ENCODE measurements at places on chromosomes 4 and X. TPM values are rescaled to one million over a fixed set of nuclear protein-coding genes. Genes with fewer than 3 reads are reported as not detected.

- DNase-seq, result peak; percentile 27
These were observed 310.5 kb downstream of the RAPGEF2 start for GRCh38 chr4:159413306-159413943.

- no peak for DNase-seq
These were observed 110.6 kb upstream of the FSTL5 start for GRCh38 chr4:162274354-162274753.

DNA sequence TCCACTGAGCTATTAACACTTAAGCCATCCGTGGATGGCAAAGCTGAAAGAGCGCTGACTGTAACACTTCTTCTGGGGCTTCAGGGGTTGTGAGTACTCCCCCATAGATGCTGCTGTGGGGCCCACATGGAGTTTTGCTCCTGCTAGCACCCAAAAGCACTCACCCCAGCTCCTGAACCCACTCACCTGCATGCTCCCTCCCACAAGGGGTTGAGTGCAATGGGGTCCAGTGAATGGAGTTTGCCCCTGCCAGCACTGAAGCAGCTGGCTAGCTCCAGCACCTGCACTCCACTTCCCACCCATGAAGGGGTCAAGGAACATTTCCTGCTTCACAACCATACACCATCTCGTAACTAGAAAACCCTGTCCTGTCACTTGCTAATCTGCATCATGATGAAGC is 78.9 kb downstream of the IL21 start:
- DNase-seq, result no peak

Gene RASL11B
- not detected for total RNA-seq

- DNase-seq, result no peak
These were observed 49.5 kb upstream of the LNX1 start for GRCh38 chr4:53640576-53641453.

Gene PSAPL1
- total RNA-seq, result not detected

- no peak for DNase-seq
These were observed 40.3 kb upstream of the GLRA3 start for GRCh38 chr4:174869339-174869738.

DNA sequence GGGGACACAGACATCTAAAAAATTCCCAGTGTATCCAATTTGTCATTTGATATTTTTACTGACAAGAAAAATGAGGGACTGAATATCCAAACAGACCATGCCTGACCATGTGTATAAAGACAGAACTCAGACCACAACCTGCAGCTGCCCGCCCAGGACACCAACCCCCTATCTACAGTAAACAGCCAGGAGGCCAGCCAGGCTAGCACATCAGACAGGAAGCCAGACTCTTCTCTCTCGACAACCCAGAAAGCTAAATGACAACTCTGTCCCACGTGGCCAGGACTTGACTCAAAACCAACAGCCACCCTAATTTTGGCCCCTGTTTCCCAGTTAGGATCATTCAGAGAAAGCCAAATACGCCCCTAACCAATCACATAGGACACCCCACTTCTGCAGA is 15.1 kb downstream of the AFAP1 start:
- no peak for DNase-seq

Gene STATH
- not detected for total RNA-seq

DNA sequence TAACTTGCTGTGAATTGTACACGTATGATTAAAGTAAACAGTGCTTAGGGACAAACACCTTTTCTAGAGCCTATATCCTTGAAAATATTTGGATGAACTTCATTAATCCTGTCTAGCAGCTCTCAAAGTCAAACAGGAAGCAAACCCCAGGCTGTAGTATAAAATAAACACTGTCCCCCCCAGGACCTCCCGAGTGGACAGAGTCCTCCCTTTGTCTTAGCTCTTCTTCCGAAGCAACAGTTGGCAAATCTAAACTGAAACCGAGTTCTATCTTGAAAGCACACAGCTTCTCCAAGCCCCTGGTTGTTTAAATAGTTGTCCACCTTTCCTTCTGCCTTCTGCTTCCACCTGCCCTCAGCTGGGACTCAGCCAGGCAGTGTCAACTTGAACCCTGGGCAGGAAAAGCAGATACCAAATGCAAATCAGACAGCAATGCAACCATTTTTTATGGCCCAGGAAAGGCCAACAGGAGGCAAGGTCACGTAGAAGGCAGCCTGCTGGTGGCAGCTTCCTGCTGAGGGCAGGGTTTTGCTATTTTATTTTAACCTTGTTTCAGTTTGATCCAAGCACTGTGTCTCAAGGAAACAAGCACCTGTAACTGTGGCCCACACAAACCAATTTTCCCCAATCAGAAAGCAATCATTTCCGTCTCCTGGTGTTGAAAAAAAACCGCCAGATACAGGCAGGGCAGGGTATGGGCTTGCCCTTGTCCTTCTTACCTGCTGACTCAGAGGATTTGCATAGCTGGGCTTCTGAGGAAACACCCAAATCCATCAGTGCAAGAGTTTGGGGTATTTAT is 110.3 kb upstream of the KIT start:
- DNase-seq, result no peak

DNA sequence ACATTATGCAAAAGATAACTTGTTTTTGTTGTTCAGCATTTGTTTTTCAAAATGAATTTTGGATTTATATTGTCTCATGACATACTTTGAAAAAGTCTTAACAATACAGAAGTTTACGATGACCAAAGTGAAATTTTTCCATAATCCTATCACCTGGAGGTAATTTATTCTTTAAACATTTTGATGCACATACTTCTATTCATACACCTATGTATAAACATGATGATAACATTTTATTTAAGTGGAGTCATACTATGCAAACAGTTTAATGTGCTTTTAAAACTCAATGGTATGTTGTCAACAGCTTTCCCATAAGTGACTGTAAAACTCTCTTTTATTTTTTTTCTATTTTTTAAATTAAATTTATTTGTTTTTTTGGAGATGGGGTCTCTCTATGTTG is 65.0 kb downstream of the STAG2 start:
- no peak for DNase-seq

Gene CACNA1F
- total RNA-seq, result 0.05 TPM

Gene HOPX
- 2.6 TPM for total RNA-seq

DNA sequence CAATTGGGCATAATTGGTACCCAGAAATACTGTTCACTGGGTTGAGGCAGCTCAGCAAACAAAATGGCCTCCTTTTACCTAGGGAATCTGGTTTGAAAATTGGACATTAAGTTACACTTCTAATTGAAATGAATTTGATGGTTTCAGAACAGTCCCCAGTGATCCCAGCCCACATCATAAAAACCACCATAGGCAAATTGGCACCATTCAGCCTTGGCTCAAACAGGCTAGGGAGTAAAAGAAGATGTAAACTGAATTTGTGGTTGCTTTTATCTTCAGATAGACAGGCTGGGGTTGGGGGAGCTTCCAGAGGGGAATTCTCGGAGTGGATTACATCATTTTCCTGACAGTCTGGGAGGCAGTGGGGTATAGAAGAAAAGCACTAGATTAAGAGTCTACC is 576.5 kb downstream of the MID1IP1 start:
- no peak for DNase-seq

Gene GAB1
- total RNA-seq, result 25.8 TPM

Gene CLDN24
- total RNA-seq, result not detected

DNA sequence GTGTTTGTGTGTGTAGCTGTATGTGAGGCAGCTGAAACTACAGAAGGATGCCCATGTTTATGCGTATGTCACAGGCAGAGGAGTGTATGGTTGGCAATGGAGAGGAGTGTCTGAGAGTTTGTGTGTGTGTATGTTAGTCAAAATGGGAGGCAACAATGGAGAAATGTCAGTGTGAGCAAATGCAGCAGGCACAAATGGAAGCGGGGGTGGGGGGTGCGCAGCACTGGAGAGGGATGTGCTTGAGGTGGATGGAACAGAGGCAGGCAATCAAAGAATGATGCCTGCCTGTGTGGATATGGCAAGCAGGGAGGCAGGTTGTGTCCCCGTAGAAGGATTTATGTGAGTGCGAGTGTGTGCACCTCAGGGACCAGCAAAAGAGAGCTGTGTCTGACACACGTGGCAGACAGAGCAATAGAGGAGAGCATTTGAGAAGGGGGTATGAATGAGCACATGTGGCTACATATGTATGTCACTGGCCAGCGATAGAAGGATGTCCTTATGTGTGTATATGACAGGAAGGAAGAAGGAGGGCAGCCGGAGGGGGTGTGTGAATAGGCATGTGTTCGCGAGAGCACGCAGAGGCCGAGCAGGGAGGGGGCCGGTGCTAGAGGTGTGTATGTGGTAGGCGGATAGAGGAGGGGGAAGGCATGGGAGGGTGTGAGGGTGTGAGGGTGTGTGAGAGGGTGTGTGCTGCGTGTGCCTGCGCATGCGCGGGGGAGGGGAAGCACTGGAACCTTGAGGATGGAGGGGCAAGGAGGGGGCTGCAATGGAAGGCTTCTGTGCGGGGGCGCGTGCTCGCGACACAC is 1.1 kb downstream of the PJA1 start:
- peak; percentile 25 for DNase-seq

DNA sequence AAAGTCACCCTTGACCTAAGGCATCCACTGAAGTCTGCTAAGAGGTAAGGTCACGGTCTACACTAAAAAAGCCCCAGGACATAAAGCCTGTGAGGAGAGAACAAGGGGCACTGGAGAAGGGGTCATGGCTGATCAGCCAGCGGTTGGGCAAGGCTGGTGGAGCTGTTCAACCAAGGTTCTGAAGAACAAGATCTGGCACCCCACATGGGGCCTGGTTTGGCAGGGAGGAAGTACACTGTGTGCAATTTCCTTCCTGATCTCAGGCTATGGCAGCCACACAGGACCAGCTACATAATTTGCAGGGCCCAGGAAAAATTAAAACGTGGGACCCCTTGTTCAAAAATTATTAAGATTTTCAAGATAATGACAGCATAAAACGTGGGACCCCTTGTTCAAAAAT is 14.1 kb upstream of the BRS3 start:
- no peak for DNase-seq

DNA sequence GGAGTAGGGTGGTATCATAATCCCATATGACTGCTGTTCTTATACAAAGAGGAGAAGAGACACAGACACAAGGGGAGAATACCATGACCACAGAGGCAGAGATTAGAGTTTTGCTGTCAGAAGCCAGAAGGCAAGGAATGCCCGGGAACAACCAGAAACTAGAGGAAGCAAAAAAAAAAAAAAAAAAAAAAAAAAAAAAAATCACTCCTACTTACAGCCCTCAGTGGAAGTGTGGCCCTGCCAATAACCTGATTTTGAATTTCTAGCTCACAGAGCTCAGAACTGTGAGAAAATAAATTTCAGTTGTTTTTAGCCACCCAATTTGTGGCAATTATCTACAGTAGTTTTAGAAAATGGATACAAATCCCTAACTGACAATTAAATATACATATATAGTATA is 30.4 kb upstream of the UBE2NL start:
- no peak for DNase-seq

Gene ODAPH
- not detected for total RNA-seq

GRCh38 chr4:137685357-137685756 is 153.1 kb upstream of the PCDH18 start:
- DNase-seq, result no peak

DNA sequence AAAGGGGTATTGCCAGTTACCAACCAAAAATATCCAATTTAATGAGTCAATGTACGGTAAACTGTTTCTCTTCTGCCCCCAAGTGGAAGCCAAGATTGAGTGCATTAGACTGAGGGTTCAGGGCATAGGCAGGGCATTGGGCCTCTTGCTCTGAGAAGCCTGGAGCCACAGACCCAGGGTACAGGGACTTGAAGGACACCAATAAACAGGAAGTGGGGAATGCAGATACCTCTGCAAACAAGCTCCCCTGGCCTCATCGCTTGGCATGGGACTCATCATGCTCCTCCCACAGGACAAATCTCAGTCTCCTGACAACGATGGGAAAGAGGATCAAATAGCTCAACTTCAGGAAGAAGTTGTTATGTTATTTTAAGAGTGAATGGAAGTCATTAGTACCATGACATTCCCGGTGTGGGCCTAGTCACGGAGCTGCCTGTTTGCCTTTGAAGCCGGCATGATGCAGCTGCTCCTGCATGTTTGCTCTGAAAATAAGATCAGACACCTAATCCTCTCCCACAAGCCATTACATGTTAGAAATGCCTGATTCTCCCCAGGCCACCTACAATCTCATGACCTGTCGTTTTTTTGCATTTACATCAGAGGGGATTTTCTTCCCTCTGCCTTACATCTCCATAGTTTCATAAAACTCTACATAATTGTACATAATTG is 224.2 kb downstream of the RCHY1 start:
- DNase-seq, result peak; percentile 64

Gene CXorf51B
- not detected for total RNA-seq

Gene SLC6A14
- total RNA-seq, result not detected

Gene PRKG2
- total RNA-seq, result not detected

Gene YIPF7
- not detected for total RNA-seq

Gene IQCM
- not detected for total RNA-seq

Gene FOXP3
- total RNA-seq, result 0.17 TPM

DNA sequence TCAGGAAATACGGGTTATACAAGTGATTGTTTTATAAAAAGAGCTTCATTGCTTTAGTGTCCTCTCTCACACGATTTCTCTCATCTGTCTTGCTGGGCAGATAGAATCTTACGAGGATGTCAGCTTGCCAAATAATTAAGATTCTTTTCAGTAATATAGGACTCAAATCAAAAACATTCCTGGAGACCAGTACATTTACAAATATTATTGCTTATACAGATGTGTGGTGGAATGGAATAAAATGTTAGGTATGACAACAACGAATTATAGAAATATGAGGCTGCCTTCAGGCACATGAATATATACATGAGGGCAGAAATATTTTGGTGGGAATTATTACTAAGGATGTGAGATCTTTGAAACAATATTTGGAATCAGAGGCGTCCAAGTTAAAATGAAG is 88.9 kb downstream of the GC start:
- DNase-seq, result no peak

Gene RRH
- total RNA-seq, result not detected

DNA sequence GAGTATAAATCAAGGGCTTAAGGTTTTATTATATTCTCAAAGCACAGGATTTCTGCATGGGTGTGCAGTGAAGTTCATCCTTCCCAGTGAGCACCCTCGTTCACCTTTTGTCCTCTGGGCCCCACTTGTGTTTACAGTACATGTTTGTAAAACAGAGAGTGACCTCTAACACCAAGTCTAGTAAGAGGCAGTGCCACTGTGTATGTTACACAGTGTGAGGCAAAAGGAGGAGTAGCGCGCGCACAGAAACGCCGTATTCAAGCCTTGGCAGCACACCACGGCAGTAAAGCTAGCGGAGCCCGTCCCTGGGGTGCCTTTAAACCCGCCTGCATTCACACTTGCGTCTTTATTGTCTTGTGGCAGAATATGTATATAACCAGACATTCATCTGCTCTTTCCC is 51.9 kb downstream of the CCNI start:
- DNase-seq, result no peak

Gene RAB40AL
- total RNA-seq, result 0.14 TPM

- DNase-seq, result peak; percentile 31
These were observed 2.4 kb downstream of the CORIN start for GRCh38 chr4:47835494-47835893.

- no peak for DNase-seq
These were observed 16.5 kb upstream of the PDCL2 start for GRCh38 chr4:55608591-55608990.

Gene HSFX4
- total RNA-seq, result not detected

Gene ADH1A
- total RNA-seq, result not detected

- no peak for DNase-seq
These were observed 73.7 kb downstream of the TBL1X start for GRCh38 chrX:9538544-9539045.

Measured in dermis blood vessel endothelial cell (primary cell).